ENCODE measurements at places on chromosomes 11 and 22.

DNA sequence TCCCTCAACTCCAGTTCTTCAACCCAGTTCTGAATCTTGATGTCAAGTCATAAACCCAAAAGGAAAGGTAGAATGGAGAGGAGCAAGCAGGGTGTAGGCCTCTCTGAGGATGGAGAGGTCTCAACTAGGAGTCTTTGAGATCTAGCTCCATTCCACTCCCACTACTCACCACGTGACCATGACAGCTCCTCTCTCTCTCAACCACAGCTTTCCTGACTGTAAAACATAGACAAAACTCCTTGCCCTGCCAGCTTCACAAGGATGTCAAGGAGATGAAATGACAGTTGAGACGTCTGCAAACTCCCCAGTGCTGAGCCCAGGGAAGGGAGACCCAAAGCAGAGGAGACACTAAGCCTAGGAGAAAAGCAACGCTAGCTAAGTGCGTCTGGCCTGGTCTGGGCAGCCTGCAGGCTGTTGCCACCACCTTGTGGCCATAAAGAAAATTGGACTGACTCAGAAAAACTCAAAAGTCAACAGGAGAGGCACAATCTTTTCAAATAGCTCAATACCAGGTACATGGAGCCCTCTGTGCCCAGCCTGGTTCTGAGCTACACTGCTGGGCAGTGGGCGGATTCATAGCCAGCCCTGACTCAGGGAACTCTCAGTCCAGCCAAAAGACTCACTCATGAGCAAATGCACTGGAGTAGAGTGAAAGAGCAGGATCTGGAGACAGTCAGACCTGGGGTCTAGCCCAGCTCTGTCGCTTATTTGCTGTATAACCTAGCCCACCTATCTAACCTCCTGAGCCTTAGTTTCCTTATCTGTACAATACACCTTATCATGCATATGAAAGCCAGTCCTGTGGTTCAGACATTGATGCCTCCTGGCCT lies 3.4 kb downstream of the CLPB start:
- DNase-seq, result no peak

GRCh38 chr22:32528984-32529982 lies 54.7 kb downstream of the FBXO7 start:
- DNase-seq, result peak; percentile 40

GRCh38 chr22:27765706-27766291 lies 35.8 kb downstream of the MN1 start:
- DNase-seq, result no peak

DNA sequence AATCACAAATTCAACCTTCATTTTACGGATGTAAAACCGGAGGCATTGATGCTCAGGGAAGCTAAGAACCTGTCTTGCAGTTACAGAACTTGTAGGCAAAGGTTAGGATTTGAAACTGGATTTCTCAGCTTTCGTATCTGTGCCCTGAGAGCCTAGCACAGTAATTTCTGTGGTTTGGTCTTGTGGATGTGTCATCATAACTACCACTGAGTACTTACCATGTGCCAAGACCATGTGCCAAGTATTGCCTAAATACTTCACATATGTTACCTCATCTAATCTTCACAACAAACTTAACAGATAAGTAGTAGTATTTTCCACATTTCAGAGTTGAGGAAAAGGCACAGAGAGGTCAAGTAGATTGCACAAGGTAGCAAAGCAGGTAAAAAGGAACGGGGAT lies 140.7 kb downstream of the NXPE2 start:
- DNase-seq, result no peak

- no peak for DNase-seq
Observed at GRCh38 chr11:76166314-76166713, 40.0 kb downstream of the WNT11 start.

- DNase-seq, result peak; percentile 2
Observed at GRCh38 chr11:126083829-126084607, 21.4 kb upstream of the CDON start.

DNA sequence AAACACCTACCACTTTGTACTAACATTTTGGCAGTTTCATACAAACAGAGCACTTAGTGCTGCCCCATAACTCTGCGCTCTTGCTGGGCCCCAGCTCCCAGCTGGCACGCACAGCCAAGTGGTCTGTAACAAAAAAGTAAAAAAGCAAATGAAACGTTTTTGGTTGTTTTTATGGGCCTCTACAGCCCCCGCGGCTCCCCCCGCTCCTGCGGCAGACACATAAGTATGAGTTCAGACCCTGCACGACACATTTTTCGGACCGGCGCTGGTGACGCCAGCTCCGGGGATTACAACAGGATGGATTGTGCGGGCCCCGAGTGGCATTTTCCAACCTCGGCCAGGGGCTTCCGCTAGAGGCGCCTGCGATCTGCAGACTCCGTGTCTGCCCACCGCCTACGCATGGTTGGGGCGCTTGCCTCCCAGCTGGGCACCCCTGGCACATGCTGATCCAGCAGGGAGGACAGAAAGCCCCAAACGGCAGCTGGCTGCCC lies 418.2 kb downstream of the SOX6 start:
- DNase-seq, result no peak

GRCh38 chr22:42857845-42858481 lies 890 bp upstream of the ARFGAP3 start:
- no peak for DNase-seq

GRCh38 chr22:50008151-50009040 lies 4.2 kb downstream of the IL17REL start:
- DNase-seq, result no peak

DNA sequence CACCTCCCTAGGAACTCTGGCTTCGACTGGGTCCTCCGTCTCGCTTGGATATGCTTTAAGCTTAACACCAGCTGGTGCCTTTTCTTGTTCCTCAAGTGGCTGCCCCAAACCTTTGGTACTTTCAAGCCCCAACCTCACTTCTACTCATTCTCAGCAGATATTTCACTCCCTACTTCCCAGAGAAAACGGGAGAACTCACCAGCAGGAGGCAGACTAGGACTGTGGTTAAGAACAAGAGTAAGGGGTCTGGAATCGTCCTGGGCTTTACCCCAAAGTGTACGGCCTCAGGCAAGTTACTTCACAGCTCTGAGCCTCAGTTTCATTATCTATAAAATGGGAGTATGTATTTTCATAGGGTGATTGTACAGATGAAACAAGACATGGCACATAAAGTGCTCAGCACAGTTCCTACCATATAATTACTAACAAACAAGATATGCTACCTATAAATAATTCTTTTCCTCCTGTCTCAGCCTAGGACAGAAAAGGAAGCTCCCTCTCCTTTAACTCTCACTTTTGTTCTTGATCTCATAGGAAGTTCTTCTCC lies 37.8 kb downstream of the PAMR1 start:
- DNase-seq, result no peak

DNA sequence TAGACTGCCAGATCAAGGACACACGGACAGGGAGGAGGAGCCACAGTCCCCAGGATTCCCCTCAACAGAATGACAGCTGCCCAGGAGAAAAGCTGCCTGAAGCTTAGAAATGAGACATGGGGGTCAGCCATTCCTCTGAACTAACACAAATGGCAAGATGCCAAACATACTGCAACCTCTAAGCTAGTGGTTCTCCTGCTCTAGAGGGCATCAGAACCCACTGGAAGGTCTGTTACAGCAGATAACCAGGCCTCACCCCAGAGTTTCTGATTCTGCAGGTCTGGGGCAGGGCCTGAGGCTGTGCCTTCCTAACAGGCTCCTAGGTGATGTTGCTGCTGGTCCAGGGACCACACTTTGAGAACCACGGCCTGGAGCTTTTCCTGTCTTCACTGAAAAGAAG lies 28.6 kb upstream of the BID start:
- DNase-seq, result no peak

- DNase-seq, result no peak
Observed at GRCh38 chr11:94650756-94651155, 83.6 kb downstream of the PIWIL4 start.

GRCh38 chr22:30435674-30436126 lies 10.1 kb downstream of the MTFP1 start:
- DNase-seq, result peak; percentile 59

DNA sequence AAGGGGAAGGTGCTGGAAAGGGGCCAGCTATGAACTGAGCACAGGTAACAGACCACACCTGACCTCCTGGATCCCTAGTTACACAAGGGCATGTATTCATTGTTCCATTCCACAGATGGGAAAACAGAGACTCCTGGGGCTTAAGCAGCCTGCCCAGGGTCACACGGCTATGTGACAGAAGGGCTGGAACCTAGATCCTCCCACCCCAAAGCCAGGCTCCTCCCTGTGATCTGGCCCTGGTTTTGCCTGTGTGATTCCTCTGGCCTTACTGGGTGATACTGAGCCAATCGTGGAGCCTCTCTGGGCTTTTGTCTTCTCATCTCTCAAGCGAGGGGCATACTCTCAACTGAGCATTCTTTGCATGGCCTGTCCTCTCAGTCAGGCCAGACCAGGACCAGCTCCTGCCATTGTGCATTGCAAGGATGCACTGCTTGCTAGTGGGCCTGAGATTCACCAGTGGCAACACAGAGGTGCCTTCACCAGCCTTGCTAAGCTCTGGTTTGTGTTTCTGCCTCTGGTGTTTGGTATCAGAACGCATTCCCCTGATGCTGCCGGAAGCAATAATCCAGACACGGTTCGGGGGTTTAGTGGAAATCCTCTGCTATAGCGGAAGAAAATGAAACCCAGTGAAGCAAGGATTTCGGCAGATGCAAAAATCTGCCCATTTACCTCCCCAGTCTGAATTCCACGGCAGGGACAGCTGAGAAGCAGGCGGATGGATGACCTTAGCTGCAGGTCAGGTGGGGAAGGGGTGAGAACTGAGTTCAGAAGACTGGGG lies 226.6 kb downstream of the ST3GAL4 start:
- no peak for DNase-seq

- no peak for DNase-seq
Observed at GRCh38 chr11:1791912-1792311, 28.2 kb upstream of the CTSD start.

DNA sequence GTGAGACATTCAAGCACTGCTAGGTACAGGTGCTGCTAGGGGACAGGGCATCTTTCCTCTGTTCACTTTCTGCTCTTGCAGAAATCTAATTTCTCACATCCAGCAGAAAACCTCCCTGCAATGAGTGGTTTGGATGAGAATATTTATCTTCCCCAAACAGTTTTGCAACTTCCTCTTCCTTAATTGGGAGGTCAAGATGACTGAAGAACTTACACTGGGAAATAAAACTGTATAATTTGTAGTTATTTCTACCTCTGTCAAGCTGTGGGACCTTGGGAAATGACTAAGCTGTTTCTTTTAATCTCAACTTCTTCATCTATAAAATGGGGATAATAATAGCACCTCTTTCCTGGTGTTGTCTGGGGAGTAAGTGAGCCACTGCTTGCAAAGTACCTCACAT lies 69.8 kb downstream of the PRR5L start:
- DNase-seq, result no peak

DNA sequence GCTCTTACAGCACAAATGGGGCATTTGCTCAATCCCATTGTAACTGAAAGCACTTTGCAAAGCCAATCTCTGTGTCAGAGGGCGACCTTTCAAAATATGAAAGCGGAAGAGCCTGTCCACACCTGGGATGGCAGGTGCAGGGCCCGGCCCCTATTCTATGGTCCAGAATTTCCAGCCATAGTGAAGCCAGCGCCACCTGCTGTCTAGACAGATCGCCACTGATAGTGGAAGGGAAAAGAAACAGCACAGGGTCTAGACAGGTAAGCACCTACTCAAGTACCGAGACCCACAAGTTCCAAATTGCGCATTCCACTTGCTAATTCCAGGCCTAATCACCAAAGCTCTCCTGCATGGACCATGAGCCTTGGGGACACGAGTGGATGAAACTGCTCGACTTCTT lies 141.4 kb downstream of the NTM start:
- DNase-seq, result no peak

GRCh38 chr22:28246397-28246796 lies 327.3 kb upstream of the PITPNB start:
- DNase-seq, result no peak

- no peak for DNase-seq
Observed at GRCh38 chr11:108025387-108026080, 16.8 kb downstream of the CUL5 start.

GRCh38 chr11:106072804-106073203 lies 4.3 kb downstream of the KBTBD3 start:
- no peak for DNase-seq

Data from activated CD4-positive, alpha-beta T cell treated with anti-CD3 and anti-CD28 coated beads for 24 hours (primary cell).